ENCODE measurements at places on chromosomes 1 and 21.
A peak's percentile ranks its signal among the peaks of the same experiment; 100 is the strongest.

DNA sequence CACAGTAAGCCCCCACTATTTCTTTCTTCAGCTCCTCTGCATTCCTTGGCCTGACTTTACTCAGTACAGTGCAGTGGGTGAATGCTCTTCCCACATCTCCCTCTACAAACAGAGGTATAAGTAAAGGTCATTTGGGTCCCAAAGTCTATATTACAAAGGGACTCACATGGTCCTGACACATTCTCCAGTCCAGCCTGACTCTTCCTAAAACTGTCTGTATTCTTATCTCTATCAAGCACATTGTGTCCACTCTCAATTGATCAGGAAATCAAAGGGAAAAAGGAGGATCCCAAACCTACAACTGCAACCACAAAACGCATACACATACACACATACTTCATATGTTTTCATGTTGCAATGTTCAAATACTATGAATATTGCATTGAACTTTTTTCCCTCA lies 49.4 kb downstream of the FRRS1 start:
- DNase-seq, result no peak

- DNase-seq, result no peak
Measured at GRCh38 chr1:160196143-160196542, 5.8 kb downstream of the CASQ1 start.

DNA sequence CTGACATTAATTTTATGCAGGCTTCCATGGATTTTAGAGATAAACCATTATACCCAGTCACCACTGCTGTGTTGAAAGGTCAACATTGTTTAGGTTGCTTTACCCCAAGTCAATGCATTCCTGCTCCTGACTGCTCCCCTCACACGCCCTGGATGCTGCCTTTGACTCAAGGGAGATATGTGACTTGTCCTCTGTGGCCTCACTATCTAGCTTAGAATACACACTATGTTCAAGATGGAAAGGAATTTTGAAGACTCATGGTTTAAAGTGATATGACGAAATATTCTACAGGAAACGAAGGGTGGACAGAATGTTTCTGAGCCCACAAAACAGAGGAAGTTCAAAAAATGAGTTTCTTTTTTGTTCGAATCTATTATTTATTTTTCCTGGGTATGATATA lies 170.4 kb upstream of the NR5A2 start:
- no peak for DNase-seq

GRCh38 chr1:245859493-245860114 lies 647.5 kb downstream of the SMYD3 start:
- no peak for DNase-seq

GRCh38 chr1:36157115-36157903 lies 1.3 kb downstream of the MAP7D1 start:
- peak; percentile 35 for DNase-seq

DNA sequence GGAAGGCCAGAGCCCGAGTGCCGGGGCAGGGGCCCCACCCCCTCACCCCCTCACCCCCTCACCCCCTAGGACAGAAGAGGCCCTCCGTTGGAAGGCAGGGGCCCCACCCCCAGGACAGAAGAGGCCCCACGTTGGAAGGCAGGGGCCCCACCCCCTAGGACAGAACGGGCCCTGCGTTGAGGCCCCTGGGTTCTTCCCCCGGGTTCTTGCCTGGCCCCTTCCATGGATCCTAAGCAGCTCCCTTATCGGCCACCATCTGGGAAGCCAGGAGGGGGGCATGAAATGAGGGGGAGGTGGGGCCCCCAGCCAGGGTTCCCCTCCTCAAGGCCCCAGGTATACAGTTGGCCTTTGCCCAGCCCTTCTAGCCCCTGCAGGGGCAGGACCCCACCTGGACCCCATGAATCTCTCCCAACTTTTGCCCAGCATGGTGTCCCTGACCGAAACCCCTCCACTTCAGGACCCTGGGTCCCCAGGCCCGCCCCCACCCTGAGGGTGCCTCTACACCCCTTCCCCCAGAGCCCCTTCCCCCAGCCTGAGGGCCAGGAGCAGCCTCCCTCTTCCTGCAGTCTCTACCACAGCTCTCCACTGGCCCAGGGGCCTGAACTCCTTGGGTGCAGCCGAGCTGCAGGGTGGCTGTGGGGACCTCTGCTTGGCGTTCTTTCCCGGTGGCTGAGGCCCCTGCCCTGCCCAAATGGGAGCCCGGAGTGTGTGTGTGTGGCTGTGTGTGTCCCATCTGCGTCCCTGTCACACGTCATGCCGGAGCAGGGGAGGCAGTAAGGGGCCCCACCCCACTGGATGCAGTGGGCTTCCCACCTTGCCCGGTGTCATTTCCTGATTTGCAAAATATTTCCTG lies 4.3 kb upstream of the VWA1 start:
- no peak for DNase-seq

- no peak for DNase-seq
Measured at GRCh38 chr1:93395195-93395594, 49.5 kb downstream of the DR1 start.

- no peak for DNase-seq
Measured at GRCh38 chr1:177871613-177872307, 98.1 kb downstream of the SEC16B start.

- no peak for DNase-seq
Measured at GRCh38 chr1:73979684-73980083, 218.3 kb downstream of the LRRIQ3 start.

Measured in activated T-cell treated with anti-CD3 and anti-CD28 coated beads, Interleukin-2, amount 50 U/mL, for 48 hours (primary cell).